ENCODE measurements at places on chromosomes 1 and 21.

- no peak for DNase-seq
Observed at GRCh38 chr1:153670257-153670858, 435 bp downstream of the ILF2 start.

DNA sequence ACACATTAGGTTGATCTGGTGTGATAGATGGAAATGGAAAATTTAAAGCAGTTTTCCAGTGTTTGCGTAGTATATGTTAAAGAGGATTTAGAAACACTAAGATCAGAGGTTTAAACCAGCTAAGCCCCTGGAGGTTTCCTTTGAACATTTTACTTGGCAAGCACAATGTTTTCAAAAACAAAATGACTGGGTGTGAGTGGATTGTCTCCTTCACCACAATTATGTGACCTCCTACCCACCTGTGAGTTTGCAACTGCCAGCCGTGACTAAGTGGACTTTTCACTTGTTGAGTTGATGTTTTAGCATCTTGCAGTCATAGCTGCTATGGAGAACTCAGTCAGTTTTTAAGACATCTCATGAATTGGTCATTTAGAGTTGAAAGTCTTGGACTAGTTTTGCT lies 4.7 kb downstream of the CCDC190 start:
- DNase-seq, result no peak

GRCh38 chr21:37207441-37208009 lies 59.6 kb downstream of the VPS26C start:
- DNase-seq, result no peak

DNA sequence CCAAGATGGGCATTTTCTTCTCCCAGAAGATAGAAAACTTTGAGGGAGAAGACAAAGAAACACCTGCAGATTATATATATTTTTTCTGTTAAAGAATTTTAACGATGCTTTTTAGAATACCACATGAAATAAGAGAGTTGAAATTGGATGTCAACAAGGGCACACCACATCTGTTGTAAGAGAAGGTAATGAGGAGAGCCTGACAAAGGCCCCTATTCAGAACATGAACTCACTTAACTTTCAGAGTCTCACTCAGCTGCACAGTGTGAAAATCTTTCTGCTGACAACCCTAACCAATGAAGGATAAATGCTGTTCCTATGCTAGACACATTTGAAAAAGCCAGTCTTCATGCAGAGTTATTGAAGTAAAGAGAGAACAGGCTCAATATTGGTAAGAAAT lies 7.3 kb downstream of the KRTAP22-2 start:
- DNase-seq, result no peak

GRCh38 chr1:73593804-73594203 lies 604.2 kb downstream of the LRRIQ3 start:
- DNase-seq, result no peak

- no peak for DNase-seq
Observed at GRCh38 chr1:33966346-33967141, 102.7 kb downstream of the HMGB4 start.

Data from effector CD4-positive, alpha-beta T cell (primary cell).